Activated CD4-positive, CD25-positive, alpha-beta regulatory T cell (primary cell): ENCODE measurements at places on chromosomes 2 and 18.

DNA sequence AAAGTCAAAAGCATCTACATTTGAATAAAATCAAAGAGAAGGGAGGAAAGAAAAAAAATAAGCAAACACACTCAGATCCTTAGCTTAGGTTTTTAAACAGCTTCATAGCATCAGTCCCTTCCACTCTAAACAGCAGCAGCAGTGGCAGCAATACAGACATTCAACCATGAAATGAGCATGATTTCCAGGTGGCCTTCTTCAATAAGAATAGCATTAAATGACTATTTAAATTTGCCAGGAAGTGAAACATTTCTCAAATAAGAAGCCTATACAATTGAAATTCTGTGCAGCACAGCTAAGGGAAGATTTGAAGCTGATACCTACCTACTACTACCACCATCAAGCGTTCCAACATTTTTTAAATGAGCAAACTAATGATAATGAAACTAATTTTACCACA is 138.1 kb upstream of the REG3G start:
- DNase-seq = no peak

DNA sequence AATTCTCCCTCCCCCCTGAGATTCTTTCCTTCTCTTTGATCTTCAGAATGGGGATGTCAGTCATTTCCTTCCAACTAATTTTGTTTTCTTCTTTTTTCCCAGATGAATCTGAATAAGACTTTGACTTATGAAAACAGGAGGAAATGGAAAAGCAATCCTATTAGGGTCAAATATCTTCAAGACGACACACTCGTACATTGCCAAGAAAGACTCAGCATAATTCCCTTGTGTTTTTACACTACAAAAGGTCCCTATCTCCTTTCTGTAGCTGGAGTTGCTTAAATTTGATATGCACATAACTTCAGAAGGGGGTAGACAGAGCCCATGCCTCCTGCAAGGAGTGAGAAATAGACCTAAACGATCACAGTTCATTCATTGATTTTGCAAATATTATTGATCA is 230.3 kb upstream of the RBBP8 start:
- DNase-seq = no peak

- DNase-seq = no peak
These were observed 82.3 kb downstream of the SS18 start for GRCh38 chr18:26008096-26008495.

DNA sequence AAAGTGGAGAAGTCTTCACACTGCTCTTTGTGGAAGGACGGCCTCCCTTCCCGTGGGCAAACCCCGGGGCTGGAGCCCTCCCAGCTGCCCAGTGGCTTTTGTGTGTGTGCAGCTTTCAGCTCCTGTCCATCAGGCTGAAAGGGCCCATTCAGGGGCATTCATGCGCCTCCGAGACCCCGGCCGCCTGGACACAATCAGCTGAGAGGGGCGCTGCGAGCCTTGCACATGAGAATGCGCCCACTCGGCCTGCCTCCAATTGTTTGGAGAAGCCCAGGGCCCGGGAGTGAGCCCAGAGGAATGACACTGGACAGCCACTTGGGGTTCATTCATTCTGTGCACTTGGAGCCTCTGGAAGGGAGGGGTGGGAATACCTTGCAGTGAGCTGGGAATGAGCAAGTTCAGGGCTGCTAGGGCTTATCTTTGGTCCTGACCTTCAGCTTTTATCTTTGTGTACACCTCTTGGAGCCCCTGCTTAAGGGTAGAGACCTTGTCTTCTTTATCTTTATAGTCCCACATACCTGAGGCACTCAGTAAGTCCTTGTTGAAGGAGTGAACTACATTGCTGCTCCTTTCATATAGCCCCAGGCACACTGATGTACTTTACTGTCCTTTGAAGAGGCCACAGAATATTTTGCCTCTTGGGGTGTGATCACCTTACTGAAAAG is 56.5 kb downstream of the TCF7L1 start:
- DNase-seq = no peak

- no peak for DNase-seq
These were observed 373.7 kb upstream of the ACVR2A start for GRCh38 chr2:147471126-147471525.

GRCh38 chr2:208545403-208546042 is 138.9 kb downstream of the PTH2R start:
- DNase-seq = no peak

GRCh38 chr2:210617732-210618330 is 61.4 kb downstream of the CPS1 start:
- no peak for DNase-seq

DNA sequence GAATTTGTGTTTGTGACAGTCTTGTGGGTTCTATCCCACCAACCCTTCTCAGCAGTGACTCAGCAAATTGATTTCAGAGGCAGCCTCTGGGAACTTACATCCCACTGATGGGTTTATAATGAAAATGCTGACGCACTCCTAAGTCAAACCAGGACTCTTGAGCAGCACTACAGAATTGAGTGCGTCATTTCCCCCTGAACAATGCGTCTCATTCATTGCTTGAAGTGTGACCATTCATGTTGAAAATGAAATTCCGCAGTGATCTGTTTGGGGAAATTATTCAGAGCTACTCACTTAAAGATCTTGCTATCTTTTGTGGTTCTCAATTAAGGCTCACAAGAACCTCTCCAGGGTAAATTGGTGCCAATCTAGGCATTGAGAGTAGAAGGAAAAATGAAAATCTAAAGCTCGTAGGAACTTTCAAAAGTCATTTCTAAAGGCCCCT is 417.7 kb upstream of the SLC14A2 start:
- DNase-seq = no peak

DNA sequence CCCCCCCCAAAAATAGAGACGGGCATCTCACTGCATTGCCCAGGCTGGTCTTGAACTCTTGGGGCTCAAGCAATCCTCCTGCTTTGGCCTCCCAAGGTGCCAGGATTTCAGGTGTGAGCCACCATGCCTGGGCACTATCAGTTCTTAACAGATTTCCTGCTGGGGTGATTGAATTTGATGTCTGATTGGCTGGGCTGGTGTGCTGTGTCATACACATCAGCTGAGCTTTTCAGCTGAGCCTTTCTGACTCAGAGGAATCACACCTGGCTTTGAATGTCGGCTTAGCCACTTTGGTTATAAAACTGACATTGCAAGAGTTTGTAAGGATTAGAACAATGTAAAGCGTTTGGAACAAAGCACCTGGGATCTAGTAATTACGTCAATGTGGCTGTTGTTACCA is 18.9 kb downstream of the NCAPH start:
- DNase-seq = no peak

- no peak for DNase-seq
These were observed 69.0 kb upstream of the DSG1 start for GRCh38 chr18:31248783-31249521.

- DNase-seq = no peak
These were observed 43.0 kb downstream of the ADCY3 start for GRCh38 chr2:24877067-24877466.

GRCh38 chr18:3211236-3211992 is 8.4 kb downstream of the MYOM1 start:
- DNase-seq = no peak

- DNase-seq = no peak
These were observed 180.0 kb downstream of the NRXN1 start for GRCh38 chr2:50851886-50852285.

GRCh38 chr18:55893948-55894347 is 306.0 kb upstream of the TCF4 start:
- DNase-seq = no peak

GRCh38 chr2:60612033-60612432 is 58.6 kb upstream of the BCL11A start:
- no peak for DNase-seq

GRCh38 chr2:130252880-130253645 is 54.8 kb upstream of the TUBA3E start:
- DNase-seq = no peak

DNA sequence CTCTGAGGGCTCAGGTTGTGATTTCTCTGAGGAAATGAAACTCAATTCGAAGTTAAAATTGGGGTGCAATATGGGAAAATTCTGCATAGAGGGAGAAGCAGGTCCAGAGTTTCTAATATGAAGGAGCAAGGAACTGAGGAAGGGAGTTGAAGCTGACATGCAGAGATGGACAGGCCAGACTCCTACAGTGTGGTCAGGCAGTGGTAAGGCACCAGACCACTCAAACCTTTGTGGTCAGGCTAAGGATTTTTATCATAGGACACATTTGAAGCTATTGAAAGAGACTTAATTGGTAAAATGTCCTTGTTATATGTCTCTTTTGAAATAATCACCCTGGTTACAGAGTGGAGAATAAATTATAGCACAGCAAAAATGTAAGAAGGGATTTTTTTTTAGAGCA is 1074.8 kb upstream of the CDH2 start:
- no peak for DNase-seq

DNA sequence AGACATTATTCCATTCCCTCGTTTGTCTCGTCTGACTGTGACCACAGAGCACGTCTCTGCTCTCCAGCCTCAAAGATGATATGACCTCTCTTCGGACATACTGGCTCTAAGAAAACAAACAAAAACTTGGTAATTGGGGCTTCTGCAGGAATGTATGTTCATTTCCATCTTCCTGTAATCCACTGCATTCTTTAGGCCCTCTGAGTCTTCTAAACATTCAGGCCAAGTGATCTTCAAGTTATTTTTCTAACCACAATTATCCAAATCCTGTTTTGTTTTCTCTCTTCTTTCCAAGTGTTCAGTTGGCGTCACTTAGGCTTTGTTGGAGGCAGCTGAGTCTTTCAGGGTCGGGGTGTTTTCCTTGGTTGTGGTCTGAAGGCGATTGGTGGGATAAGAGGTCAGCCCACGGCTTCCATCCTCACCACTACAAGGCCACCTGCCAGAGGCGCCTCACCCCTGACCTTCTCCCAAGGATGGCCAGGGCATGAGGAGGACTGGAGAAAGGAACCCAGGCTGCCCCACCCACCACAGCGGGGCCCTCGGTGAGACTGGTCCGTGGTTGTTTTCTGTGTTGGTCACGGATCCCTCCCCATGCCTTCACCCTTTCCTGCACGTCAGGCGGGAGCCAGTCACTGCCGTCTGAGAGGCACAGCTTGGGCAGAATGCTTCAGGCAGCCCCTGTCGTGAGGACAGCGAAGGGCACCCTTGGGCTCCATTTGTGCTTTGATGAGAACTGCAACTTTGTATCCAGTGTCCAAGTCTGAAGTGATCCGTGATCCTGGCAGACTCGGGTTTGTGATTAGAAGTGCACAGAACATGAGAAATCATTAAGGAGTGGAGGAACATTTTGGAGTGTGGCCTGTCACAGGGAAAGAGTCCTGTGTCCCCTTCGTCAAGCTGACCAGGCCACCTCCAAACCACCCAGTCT is 88.6 kb upstream of the FHL2 start:
- no peak for DNase-seq

- no peak for DNase-seq
These were observed 520 bp downstream of the GLS start for GRCh38 chr2:190881084-190881597.

DNA sequence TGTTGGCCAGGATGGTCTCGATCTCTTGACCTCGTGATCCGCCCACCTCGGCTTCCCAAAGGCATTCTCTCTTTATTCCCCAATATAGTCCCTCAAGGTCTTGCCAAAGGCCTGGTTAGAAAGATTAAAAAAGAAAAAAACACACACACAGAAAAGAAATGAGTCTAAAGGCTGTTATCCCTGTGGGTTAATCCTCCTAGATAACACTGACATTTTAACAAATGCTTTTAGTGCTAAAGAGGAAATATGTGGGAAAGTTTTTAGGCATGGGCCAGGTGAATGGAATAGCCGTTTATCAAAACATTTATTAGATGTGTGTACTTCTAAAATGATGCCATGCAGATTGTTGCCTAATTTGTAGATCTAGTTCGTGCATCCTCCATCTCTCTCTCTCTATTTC is 261.6 kb upstream of the FN1 start:
- DNase-seq = no peak

- no peak for DNase-seq
These were observed 894.9 kb upstream of the CDH2 start for GRCh38 chr18:29071869-29072268.

GRCh38 chr2:3143602-3144001 is 234.0 kb downstream of the EIPR1 start:
- no peak for DNase-seq

DNA sequence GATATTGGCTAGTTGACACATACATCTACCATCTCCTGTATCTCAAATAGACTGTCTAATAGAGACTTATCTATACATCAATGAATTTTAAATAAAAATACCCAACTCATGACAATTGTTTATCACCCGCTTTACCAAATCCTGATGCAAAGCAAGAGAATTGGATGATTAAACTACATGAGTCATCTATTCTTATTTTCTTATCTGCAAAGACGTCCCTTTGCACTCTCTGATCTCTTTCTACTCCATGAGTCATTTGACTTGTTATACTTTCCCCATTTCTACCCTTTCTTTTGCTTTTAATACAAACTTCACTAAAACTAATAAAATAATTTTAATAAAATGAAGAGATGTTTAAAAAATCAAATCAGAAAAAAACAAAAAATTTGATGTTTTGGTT is 261.7 kb upstream of the MAP2 start:
- no peak for DNase-seq

DNA sequence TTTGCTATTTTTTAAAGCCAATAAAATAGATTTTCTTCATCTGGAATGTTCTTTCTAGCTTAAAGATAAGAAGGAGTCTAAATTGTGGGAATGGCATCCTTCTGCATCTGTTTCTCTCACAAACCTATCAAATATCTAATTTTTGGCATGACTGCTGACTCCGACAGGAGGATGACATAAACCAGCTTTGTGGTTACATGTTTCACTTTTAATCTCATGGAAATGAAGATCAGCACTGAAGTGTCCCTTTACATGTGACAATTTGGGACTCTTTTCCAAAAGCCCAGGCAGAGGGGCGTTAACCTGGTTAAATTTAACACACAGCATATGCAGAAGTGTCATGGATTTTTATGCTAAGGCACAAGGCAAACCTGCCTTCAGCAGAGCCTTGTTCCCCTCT is 694.7 kb downstream of the ARHGAP15 start:
- DNase-seq = no peak

DNA sequence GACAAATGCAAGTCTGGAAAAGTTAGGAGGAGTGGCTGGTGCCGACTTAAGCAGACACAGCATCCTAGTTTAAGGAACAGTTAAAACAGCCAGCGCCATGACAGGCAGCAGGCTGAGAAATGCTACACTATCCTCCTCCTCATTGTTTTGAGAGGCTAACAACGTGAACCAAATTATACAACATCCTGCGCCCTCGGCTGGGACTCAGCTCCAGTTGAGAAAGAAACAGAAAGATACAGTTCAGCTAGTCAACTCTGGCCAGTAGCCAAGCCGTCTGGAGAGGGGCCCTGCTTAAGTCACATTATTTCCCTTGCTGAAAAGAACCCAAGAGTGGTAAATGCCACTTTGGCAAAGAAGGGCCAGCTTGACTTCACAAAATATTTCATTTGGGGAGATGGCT is 90.2 kb downstream of the BCL11A start:
- no peak for DNase-seq

- DNase-seq = no peak
These were observed 136.7 kb downstream of the LAMA3 start for GRCh38 chr18:23825978-23826405.

- no peak for DNase-seq
These were observed 446.6 kb downstream of the DSC3 start for GRCh38 chr18:30595942-30596341.
